ENCODE measurements at places on chromosomes 13 and 19.
A peak's percentile ranks its signal among the peaks of the same experiment; 100 is the strongest.

DNA sequence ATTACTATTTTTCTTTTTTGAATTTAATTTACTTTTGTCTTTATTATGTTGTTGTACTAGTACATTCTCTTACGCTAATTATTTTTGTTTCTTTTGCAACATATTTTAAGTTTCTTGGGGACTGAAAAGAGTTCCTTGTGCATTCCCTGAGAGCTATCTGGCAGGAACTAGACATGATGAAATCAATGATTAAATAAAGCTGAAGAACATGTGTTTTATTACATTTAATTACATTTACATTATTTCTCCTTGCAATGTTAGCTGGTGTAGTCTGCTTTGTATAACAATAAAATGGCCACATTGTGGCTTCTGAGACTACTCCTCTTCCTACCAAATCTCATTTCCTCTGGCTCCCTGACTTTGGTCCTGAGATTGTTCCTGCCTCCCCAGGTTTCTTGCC is 244.9 kb downstream of the NDFIP2 start:
- DNase-seq, result no peak

DNA sequence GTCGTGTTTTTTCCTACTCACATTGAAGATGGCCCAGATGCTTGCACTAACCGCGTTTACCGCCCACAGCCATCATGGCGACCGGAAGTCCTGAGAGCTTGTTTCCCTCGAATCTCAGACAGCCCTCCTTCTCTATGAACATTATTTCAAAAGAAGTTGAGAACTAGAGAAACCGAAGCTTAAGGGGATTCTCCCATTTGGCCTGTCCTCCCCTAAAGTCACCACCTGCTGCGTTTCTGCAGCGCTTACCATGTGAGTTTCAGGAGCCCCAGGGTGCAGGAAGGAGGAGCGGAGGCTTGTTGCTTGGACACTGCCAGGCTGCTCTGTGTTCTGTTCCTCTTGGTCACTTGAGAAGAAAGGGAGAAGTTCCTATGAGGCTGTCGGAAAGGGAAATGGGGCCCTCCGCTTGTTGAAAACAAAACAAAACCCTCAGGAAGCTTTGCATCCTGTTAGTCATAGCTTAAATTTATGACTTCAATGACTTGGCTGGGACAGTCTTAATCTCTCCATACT is 6.2 kb downstream of the CARD8 start:
- peak; percentile 55 for DNase-seq

DNA sequence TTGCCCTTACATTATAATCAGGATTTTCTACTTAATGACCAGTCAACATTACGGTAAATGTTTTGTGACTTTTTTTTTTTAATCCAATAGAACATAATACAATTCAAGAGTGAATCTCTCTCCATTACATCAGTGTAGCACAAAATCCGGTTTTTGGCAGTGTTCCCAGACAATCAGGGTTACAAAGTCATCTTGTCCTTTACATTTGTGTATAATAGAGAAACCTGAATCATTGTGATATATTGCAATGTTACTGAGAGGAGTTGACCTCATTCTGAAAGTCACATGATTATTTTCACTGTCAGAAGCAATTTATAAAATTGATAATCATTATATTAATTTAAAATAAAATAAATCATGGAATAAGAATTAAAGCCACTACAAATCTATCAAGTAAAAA is 1346.0 kb upstream of the SPRY2 start:
- no peak for DNase-seq

- no peak for DNase-seq
Measured at GRCh38 chr19:40407714-40408597, 5.2 kb downstream of the PRX start.

DNA sequence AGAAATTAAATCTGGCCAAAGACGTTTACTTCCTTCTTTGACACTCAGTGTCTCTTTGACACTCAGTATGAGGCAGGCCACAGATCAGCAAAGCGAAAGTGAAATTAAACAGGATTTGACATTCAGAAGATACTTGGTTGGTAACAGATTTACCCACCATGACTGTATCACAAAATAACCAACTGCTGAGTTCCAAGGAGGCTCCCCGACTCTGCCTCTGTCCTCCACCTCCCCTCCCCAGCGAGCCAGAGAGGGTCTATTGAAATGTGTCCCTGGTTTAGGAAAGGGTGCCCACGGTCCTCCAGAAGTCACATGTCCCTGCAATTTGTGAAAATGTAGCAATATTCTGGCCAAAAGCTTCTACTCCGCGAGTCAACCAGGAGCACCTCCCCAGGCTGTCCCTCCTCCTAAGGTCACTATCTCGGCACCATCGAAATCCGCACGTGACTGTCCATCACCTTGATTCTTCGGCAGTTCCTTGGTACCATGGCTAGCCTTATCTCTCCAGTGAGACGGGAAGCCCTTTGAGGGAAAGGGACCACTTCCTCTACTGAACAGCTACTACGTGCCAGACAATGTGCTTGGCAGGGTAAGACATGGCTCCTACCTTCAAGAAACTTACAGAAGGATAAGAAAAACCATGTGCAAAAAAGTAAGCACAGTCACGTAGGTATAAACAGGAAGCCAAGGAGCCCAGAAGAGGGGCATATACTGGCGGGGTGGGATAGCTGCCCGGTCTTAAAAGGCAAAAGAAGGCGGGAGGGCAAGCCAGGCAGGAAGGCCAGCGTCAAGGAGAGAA is 1.5 kb downstream of the N4BP2L1 start:
- DNase-seq, result no peak

DNA sequence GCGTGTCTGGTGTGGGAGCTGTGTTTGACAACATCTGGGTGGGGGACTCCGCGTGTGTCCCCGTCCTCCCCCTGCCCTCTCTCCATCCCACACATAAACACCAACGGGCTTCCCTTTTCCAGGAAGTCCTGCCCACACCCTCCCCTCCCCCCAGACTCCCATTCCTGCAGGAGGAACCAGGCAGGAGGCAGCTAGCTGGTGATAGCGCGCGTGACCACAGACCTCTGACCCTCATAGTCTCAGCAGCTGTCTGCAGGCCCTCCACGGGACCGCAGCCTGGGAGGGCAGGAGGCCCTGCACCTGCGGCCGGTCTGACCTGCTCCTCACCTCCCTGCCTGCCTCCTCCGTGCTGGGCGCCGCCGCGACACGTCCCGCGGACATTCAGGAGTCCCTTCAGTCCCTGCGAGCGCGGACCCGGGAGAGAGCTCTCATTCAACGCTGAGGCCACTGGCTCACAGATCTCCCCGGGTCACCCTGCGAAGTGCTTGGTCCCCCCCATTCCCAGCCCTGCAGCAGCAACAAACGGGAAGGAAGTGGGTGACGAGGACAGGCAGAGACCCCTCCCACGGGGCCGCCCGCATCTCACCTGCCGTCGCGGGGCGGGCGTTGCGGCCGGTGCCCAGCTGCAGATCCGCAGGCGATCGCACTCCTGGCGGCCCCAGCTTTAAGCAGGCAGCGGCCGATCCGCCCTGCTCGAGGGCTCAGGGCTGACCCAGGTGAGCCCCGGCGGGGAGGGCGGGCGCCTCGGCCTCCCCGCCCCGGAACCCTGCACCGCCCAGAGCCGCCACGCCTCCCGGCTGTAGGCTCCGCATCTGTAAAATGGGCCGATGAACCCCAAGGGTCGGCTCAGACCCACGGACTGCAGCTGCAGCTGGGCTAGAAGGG is 1.1 kb upstream of the ACP5 start:
- DNase-seq, result no peak

- peak; percentile 91 for DNase-seq
Measured at GRCh38 chr19:511101-511851, 4.0 kb downstream of the TPGS1 start.

- DNase-seq, result no peak
Measured at GRCh38 chr13:34628209-34628682, 313.8 kb upstream of the NBEA start.

- no peak for DNase-seq
Measured at GRCh38 chr13:100098445-100099116, 9.7 kb downstream of the PCCA start.
